ENCODE measurements at places on chromosomes 6 and 20.

- no peak for DNase-seq
These were observed 578.9 kb downstream of the HAO1 start for GRCh38 chr20:7361321-7361720.

- no peak for DNase-seq
These were observed 44.6 kb upstream of the SEC63 start for GRCh38 chr6:108002365-108003221.

GRCh38 chr6:37135835-37136694 lies 33.9 kb upstream of the PIM1 start:
- no peak for DNase-seq

- DNase-seq: no peak
These were observed 180.1 kb upstream of the RNF24 start for GRCh38 chr20:4195499-4195898.

GRCh38 chr6:158703837-158704822 lies 54.3 kb downstream of the SYTL3 start:
- peak; percentile 74 for DNase-seq

DNA sequence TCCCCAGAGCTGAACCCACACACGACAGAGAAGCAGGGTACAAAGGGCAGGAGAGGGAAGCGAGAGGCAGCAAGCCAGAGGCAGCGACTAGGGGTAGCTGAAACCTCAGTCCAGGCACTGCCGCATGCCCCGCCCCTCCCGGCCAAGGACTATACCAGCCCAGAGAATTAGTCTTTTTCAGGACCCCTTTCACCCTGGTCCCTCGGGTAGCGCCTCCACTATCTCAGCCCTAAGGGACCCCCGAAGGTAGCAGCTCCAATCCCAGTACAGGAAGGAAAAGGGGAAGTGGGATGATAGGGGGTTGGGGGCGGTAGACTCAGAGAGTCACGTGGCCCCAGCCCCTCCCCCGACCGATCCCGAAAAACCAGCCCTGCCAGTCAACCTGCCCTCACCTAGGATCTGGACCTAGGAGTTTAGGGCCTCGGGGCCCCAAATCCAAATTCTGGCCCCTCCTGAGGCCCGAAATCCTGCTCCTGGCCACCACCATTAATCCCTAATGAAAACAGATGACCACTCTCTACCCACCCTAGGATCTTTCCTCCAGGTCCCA lies 1.3 kb downstream of the RGL2 start:
- no peak for DNase-seq

DNA sequence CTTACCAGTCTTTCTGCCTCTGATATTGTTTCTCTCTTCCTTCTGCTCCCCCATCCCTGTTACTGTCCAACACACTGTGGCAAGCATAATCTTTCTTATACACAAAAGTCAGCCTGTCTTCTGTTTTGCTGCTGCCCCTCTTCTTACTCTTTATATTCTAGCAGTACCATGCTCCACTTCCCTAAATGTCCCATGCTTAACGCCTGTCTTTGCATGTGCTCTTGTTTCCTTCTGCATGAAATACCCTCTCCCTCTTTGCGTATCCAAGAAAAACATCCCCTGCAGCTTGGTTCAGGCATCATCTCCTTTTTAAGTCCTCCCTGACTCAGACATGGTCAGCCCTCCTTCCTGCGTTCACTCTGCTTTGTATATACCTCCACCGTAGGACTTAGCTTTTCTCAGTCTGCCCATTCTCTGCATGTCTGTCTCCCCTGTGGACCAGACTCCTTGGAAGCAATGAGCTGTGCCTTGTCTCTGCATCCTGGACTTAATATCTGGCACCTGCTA lies 103.9 kb downstream of the CTNNBL1 start:
- no peak for DNase-seq

DNA sequence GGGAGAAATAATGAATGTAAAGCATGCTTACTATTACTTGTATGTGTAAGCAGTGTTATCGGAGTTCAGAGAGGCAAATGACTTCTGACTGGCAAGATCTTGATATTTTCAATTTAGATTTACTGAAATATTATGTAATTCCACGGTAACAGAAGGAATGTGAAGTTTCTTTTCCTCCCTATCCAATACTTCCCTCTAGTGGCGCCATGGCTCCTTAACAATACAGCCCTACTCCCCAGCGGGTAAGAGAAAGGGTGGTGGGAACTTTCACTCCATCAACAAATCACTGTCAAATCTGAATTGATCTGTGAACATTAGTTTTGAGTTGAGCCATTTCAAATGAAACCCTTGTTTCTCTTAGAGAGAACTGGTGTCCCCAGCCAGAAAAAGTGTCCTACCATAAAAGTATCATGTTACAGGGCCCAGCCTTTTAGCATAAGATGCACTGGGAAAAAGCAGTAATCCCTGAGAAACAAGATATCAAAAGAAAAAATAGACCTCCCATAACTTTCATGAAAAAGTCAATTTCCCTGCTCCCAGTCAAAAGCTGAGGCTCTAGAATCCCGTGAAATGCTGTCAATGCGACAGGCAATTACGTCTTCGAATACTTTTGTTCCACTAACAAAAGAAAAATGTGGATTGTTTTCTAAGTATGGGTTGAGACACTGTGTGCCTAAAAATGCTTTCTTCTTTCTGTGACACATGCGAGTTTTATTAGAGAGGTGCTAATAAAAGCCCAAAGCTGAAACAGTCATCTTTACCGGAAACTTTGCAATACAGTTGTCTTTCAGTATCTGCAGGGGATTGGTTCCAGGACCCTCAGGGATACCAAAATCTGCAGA lies 12.9 kb downstream of the COX7A2 start:
- DNase-seq: no peak

- DNase-seq: no peak
These were observed 966 bp upstream of the REV3L start for GRCh38 chr6:111483736-111484632.

- DNase-seq: no peak
These were observed 545.6 kb downstream of the BMP2 start for GRCh38 chr20:7313047-7313446.

GRCh38 chr20:4929686-4930397 lies 71.5 kb downstream of the SLC23A2 start:
- DNase-seq: no peak

GRCh38 chr6:55131616-55132015 lies 42.7 kb upstream of the HCRTR2 start:
- DNase-seq: no peak

- DNase-seq: no peak
These were observed 236.3 kb upstream of the SOX4 start for GRCh38 chr6:21357262-21357661.

DNA sequence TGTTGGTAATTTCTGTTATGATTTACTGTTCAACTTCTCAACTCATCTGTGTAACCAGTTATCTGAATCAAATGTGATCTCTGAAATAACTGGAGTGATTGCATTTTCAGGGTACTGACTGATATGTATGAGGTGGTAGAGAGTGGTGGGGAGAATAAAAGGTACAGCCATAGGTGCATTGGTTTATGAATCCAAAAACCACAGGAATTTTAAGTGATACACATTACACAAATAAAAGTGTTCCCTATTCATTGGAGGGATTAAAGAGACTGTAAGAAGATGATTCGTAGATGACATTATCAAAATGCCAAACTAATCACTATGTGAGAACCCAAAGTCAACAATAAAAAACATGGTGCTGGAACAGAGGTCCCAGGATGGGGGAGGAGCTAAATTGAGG lies 158.7 kb upstream of the RSPO3 start:
- no peak for DNase-seq

DNA sequence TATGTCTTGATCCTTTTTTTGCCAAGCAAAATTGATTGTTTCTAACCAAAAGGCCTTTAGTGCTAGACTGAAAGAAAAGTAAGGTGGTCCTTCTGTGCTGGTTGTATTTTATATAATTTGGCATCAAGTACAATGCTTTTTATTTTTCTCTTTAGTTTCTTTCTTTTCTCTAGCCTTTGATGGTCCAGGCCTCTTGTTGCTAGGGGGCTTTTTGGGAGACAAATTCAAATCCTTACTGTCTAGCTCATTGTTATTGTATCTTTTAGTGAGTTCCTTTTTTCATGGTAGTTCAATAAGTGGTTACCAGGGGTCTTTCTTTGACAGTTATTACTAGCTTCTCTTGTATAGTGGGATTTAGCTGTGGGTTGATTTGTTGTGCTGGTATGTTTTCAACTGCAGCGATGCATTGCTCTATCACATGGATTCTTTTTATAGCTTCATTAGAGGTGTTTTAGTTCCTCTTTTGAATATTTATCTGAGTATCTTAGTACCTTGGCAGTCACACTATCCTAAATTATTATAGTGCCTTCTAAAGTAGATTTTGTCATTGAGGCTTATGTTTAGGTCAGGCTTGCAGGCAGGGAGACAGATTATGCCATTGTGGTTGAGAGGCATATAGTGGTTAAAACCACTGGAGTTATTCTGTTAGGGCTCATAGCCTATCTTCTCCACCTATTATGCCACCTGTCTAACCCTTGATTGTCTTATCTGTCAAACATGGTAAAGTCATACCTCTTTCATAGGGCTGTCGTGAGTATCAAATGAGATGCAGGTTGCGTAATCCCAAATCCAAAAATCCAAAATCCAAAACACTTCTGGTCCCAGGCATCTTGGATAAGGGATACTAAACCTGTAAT lies 49.5 kb downstream of the KCNS1 start:
- no peak for DNase-seq

DNA sequence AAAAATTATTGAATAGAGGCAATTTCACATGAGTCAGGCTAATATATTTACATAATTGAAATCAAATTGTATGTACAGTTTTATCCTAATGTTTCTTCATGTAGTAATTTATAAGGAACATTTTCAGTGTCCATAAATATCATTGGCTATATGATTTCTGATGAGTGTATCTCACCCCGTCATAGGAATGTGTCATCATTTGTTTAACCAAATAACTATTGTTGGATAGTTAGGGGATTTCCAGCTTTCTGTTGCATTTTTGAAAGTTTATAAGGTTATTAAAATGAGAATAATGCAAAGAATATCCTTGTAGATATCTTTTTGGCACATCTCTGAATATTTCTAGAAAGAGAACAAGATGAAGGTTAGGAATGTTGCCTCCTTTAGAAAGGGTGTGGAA lies 39.0 kb downstream of the SYTL3 start:
- DNase-seq: no peak

GRCh38 chr6:31836047-31836473 lies 8.5 kb downstream of the HSPA1B start:
- no peak for DNase-seq

DNA sequence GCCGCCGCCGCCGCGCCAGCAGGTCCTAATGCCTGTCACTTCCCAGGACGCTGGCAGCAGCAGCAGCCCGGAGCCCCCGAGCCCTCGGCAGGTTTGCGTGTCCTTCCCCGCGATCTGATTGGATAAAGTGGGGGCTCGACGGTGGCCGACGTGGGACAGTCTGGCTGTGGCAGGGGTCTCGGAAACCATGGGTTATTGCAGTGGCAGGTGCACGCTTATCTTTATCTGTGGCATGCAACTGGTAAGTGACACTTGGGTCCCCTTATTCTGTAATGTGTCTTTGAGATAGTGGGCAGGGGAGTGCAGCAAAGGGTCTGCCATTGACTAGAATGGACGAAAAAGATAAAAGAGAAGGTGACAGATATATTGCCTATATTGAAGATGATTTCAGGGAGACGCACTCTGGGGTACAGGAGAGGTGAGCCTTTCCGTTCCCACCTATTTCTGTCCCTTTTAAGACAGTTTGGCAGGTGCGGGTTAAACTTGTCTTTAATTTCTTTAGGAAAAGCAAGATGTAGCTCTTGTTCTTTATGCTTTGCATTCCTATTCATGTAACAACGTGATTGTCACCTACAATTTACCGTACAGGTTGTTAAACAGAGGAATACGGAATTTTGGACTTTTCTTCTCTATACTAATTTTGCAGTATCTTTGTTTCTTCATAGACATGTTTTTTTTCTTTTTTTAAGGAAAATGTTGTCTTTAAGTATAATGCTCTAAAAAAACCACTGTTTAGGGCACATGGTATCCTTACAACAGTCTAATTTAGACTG lies 535 bp downstream of the NKAIN2 start:
- DNase-seq: no peak

DNA sequence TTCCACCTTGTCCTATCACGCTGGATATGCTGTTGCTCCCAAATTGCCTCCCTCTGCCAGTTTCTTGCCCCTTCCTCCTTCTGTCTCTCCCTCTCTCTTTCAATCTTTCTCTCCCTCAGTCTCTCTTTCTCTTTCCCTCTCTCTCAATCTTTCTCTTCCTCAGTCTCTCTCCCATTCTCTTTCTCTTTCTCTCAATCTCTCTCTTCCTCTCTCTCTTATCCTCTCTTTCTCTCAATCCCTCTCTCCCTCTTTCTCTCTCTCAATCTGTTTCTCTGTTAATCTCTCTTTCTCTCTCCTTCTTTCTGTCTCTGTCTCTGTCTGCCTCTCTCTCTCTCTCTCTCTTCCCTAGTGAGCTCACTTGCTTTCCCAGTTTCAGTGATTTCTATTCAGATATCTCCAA lies 245.8 kb downstream of the ESR1 start:
- DNase-seq: no peak

DNA sequence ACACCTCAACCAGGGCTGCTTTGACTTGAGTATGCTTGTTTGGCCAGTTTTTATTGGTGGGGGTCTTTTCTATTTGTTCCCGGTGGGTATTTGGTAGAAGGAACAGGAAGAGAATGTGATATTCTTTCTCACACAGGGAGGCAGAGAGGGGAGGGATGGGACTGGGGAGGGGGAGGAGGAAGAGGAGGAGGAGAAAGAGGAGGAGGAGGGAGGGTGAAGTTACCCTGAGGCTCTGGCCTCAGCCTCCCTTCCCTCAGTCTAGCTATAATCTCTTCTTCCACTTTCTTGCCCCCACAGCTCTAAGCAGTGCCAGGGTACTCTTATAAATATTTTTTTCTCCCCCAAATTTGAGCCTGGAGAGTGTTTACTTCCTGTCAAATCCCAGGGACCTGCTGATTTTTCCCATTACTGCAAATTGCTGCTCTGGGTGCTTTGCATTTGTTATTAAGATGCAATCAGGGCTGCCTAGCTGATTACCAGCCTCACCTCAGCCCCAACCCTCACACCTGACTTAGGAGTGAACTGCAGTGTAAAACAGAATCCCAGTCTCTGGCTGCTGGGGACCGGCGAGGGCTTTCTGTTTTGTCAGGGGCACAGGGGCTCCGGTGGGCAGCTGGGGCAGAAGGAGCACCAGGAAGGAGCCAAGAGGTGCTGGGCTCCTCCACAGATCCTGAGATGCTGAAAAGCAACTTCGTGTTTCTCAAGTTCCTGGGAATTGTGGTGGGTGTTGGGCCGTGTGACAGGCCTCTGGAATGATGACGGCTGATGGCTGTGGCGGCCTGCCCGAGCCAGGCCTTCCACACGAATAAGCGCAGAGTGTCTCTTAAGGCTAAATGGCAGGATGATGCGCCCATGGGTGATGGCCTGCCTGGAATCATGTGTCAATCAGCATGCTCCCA lies 141.4 kb downstream of the CD83 start:
- DNase-seq: no peak

Measured in activated gamma-delta T cell treated with Interleukin-2 at 50 U/mL for 16 hours (primary cell).